Fibroblast of skin of back (primary cell): ENCODE measurements at places on chromosomes 4 and X.
A peak's percentile ranks its signal among the peaks of the same experiment; 100 is the strongest.

DNA sequence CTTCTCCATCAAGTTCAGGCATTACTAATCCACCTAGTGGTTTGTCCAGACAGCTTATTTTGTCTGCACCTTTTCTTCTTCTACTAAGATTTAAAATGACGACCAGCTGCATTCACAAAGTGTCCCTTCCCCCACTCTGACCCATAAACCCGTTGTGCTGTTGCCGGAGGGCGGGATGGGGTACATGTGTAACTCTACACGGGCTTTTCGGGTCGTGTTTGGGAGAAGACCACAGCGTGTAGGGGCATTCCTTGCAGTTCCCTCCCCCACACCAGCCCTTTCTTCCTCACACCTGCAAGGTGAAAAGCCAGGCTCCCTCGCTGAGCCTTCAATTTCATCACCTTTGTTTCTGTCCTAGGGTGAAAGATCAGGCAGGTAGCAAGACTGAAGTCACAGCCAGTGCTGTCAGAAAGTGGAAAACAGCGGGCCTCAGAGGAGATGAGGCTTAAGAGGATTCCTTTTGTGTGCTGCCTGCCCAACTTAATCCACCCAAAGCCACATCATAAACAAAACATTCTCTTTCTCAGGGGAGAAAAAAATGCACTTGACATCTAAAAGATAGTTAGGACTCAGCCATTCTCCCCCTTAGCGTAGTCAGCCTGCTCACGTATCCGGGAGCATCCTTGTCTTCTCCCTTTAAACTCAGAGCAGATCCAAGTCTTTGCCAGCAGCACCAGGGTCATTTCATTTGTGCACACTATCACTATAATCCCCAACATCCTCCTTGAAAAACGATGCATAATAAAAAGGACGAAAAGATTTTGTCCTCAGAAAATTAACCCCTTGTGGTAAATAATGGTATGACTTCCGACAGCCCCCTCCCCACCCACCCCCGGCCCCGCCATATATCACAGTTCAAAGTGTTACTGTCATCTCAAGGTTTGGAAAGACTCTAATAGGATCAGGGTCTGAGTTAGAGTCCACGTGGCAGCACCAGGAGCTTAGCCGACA, 599.0 kb downstream of the RAB28 start:
- DNase-seq: no peak

DNA sequence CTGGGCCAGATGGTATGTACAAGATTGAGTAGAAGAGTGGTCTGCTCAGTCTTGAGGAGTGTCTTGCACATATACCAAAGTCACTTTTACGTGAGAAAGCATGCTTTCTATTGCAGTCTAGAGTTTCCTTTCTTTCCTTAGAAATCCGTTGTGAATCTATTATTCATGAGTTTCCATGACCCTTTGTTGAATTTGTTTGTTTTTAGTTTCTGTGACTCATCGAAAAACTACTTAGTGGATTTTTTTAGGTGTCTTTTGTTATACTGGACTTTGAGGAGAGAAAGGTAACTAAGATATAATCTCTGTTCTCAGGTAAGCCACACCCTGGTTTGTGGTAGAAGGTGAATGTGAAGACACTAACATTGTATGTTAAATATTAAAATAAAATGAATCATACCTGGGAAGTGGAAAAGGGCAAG, 23.0 kb downstream of the GALNT7 start:
- DNase-seq: peak; percentile 32

DNA sequence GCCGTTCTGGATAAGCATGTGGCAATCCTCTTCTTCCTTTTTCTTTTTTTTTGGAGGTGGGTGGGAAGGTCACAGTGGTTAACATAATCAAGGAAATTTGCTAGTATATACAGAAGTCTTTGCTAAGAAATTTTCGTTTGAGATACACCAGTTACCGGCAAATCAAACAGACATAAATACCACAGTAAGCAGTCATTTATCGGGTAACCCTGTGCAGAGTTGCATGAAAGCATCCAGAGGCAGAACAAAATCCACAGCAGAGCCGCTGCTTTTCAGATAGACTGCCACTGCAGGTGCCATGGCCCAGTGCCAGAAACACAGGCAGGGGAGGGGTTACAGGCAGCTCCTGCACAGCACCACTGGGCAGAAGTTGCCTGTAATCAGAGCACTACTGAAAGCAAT, 179.1 kb upstream of the MAB21L2 start:
- DNase-seq: no peak

DNA sequence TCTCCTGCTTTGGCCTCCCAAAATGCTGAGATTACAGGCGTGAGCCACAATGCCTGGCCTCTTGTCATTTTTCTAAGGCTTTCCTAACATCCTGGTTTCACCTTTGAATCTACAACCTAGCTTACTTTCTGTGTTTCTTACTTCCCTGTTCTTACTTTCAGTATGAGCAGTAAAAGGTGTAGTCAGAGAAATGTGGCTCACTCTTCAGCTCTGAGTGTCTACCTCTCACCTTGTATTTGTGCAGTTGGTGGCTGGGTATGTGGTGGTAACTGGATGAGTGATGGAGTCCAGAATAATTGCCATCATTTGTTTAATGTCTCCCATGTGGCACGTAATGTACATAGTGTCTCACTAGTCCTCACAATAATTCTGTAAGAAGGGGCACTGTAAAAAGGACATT, 19.1 kb upstream of the CXCL11 start:
- DNase-seq: no peak

GRCh38 chrX:153853180-153853901, 23.0 kb upstream of the PDZD4 start:
- no peak for DNase-seq

GRCh38 chr4:113146876-113147358, 97.5 kb downstream of the ANK2 start:
- no peak for DNase-seq
